Neural progenitor cell (in vitro differentiated cells): ENCODE measurements at places on chromosomes 3 and 15. TPM values are rescaled to one million over a fixed set of nuclear protein-coding genes. Genes with fewer than 3 reads are reported as not detected.

The MYRIP gene
- 0.28 and 0.62 TPM in 2 replicates for total RNA-seq

- no peaks in the 10 kb centered on the region for H3K36me3 ChIP-seq
- H3K4me3 ChIP-seq = peak overlapping the region; percentile 71
- DNase-seq = peak; percentile 50
- no peaks in the 10 kb centered on the region for H3K27me3 ChIP-seq
- H3K27ac ChIP-seq = peak overlapping the region; percentile 60
Measured at GRCh38 chr3:57756528-57757401, 656 bp downstream of the SLMAP start.

DNA sequence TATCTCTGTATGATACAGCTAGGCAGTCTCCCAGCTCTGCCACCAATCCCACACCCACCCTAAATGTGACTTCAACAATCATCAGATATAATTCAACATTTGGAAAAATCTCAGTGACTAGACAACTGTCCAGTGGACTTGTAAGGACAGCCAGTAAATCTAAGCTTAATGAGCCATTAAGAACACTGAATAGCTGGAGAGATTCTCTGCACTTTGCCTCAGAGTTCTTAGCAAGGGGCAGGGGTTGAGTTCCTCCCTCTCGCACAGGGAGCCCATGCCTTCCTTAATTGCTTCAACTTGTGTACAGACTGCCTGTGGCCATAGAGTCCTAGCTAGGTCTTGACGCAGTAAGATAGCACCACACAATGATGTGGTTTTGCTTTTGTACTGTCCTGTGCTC is 15.6 kb downstream of the MEX3B start:
- peak; percentile 19 for DNase-seq
- H3K36me3 ChIP-seq = no peaks in the 10 kb centered on the region
- no peaks in the 10 kb centered on the region for H3K4me1 ChIP-seq
- no peak overlapping the region for H3K27ac ChIP-seq
- H3K27me3 ChIP-seq = no peaks in the 10 kb centered on the region

DNA sequence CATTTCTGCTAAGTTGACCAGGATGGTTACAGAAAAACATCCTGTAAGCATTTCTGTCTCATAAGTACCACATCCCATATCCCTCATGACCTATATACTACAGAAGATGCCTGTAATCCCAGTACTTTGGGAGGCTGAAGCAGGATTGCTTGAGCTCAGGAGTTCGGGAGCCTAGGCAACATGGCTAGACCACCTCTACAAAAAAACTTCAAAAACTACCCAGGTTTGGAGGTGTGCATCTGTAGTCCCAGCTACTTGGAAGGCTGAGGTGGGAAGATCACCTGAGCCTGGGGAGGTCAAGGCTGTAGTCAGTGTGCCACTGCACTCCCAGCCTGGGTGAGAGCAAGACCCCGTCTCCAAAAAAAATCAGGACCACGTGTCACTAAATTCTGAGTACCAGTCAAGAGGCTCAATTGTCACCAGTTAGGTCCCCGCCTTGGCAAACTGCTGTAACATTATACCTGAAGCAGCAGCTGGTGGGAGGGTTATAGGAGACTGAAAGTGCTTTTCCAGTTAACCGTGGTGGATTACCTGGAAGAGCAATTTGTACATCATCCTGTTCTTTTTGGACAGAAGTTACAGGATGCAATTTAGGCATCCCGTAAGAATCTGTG is 6.2 kb downstream of the RPL32 start:
- DNase-seq = no peak
- H3K36me3 ChIP-seq = peaks cover 23% of the 10 kb centered on the region

The RTP1 gene
- total RNA-seq = 0.43 TPM in 1 of 2 replicates, not detected in the other

GRCh38 chr15:51533672-51534398 is 88.7 kb downstream of the DMXL2 start:
- H3K4me3 ChIP-seq = no peak overlapping the region
- no peaks in the 10 kb centered on the region for H3K4me1 ChIP-seq
- H3K36me3 ChIP-seq = no peaks in the 10 kb centered on the region
- H3K27ac ChIP-seq = no peak overlapping the region
- H3K27me3 ChIP-seq = no peaks in the 10 kb centered on the region
- no peak for DNase-seq

- no peak overlapping the region for H3K27ac ChIP-seq
- H3K4me1 ChIP-seq = no peaks in the 10 kb centered on the region
- DNase-seq = no peak
Measured at GRCh38 chr3:107973961-107974360, 116.9 kb downstream of the CD47 start.
